ENCODE measurements at places on chromosomes 12 and 14.

DNA sequence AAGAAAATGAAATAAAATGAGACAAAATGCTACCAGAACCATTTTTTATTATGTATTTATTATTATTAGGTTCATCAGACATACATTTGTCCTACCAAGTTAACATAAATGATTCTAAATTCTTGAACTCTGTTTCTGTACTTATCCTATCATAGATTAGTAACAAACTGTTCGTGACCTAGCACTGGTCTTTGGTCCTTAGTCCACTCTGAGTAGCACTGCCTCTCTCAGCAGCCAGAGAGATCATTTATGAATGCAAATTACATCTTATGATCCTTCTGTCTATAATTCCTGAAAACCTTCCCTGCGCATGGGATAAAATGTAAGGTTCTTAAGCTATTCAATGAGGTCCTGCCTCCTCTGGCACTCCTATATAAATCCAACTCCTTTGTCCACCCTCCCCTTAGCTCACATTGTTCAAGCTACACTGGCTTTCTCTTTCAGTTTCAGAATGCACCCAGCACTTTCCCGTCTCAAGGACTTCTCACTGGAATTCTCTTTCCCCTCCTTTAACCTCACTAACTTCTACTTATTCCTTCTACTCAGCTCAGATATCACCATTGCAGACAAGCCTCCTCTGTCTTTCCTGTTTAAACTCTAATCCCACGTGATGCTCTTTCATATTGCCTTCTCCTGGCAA, 17.1 kb downstream of the PDZRN4 start:
- DNase-seq = no peak

GRCh38 chr14:29759521-29760340, 167.9 kb downstream of the PRKD1 start:
- no peak for DNase-seq

GRCh38 chr14:75025082-75025481, 22.4 kb downstream of the EIF2B2 start:
- DNase-seq = no peak

DNA sequence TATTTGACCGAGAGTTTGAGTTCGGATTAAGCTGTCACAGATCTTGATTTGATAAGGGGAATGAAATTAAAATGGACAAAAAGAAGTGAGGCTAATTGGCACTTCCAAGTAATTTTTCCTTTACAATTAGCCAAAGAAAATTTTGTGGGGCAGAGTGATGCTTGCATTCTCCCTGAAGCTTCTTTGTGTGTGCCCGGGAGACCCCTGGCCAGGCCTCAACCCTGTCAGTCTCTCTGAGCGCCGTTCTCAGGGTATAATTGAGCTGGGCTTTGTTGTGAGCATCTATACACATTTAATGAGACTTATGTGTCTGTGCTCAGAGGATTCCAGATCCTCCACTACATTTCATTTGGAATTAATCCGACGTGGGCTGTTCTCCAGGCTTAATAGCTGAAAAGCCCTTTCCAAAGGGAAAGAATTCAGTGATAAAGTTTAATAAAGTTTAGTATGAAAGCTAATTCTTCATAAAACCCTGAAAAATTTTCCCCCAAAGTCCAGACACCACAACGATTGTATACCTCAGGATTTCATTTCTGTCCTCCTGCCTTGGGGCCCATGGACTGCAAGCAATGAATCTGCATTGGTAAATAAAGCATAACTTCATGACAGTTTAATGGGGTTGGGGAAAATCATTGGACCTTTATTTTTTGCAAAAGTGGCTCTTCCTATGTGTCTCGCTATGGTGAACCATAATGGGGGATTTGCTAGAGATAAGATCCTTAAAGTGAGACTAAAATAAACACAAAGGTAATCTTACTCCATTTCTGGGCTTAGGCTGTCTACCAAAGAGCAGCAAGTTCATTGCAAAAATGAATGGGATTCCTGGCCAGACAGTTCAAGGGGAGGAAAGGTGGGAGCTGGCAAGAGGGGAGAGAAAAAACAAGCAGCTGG, 292.6 kb downstream of the C12orf75 start:
- no peak for DNase-seq

GRCh38 chr14:39393289-39393688, 38.9 kb downstream of the FBXO33 start:
- DNase-seq = no peak

- no peak for DNase-seq
Observed at GRCh38 chr12:50686976-50687375, 76.9 kb upstream of the ATF1 start.

GRCh38 chr14:92981726-92982125, 58.8 kb downstream of the CHGA start:
- DNase-seq = no peak

GRCh38 chr12:29733501-29733900, 50.2 kb downstream of the TMTC1 start:
- no peak for DNase-seq

- DNase-seq = no peak
Observed at GRCh38 chr12:47268501-47269454, 189.0 kb upstream of the AMIGO2 start.

GRCh38 chr14:83899706-83900105, 1630.2 kb upstream of the FLRT2 start:
- no peak for DNase-seq

- no peak for DNase-seq
Observed at GRCh38 chr12:51534216-51535074, 56.6 kb upstream of the SCN8A start.

- no peak for DNase-seq
Observed at GRCh38 chr12:75058228-75058627, 151.4 kb downstream of the KCNC2 start.

DNA sequence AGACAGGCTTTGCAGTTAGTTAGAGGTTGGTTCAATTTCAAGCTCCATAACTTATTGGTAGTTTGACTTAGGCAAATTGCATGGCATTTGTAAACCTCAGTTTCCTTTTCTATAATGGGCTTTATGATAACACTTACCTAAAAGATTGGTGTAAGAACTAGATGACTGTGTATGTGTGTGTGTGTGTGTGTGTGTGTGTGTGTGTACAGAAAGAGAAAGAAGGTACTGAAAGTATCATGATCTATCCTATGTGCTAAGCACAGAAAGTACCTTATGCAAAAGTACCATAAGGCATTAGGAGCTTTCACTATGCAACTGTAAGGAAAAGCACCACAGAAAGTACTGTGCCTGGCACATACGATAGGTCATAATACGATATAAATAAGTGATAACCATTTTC, 304.3 kb upstream of the KITLG start:
- DNase-seq = no peak

GRCh38 chr12:58066296-58066695, 124.9 kb downstream of the ATP23 start:
- no peak for DNase-seq

DNA sequence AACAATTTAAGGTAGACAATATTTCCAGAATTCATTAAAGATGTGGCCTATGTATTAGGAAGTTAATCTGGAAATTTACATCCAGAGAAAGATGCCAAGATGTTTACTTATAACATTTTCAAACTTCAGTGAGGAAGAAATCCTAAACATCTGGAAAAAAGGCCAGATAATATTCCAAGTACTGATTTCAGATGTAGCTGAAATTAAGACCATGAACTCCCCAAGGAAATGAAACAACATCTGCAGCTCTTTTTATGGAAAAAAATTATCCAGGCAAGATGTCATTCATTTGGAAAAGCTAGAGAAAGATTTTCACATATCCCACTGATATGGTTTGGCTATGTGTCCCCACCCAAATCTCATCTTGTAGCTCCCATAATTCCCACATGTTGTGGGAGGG, 35.0 kb downstream of the GNG2 start:
- DNase-seq = no peak

GRCh38 chr14:62957562-62957961, 87.7 kb downstream of the KCNH5 start:
- no peak for DNase-seq

GRCh38 chr12:128657378-128657777, 166.4 kb downstream of the SLC15A4 start:
- DNase-seq = no peak

DNA sequence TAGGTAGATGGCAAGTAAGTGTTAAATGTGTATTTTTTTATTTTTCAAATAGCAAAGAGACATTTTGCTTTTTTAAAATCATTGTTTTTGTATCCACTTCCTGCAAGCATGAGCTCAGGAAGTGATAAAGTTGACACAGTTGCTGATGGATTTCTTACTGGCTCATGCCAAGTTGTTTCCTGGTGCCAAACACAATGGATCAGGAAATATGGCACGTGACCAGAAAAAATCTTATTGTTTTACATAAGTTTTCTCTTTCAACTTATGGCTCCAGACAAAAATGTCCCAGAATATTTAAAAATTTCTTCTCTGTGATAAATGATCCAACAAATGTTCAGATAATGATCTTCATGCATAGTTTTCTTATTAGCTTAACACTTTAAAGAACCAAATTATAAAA, 1279.1 kb upstream of the FLRT2 start:
- DNase-seq = no peak

DNA sequence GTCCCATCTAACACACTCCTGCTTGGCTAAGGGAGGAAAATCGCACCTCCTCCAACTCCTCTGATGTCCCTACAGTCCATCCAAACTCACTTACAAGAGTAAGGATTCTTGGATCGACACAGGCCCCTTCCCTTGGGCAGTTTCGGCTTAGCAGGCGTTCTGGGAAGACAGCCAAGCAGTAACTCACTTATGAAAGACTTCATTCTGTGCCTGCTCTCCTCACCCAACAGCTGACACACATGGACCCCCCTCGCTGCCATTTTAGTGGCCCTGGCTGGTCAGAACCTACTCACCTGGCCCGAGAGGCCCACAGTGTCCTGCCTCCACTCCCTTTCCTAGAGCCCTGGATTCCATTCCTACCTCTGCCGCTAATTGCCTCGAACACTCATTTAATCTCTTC, 52.3 kb upstream of the BCL2L14 start:
- no peak for DNase-seq

GRCh38 chr12:20319366-20319765, 49.0 kb upstream of the PDE3A start:
- no peak for DNase-seq

- no peak for DNase-seq
Observed at GRCh38 chr12:65067383-65067782, 53.7 kb downstream of the WIF1 start.

DNA sequence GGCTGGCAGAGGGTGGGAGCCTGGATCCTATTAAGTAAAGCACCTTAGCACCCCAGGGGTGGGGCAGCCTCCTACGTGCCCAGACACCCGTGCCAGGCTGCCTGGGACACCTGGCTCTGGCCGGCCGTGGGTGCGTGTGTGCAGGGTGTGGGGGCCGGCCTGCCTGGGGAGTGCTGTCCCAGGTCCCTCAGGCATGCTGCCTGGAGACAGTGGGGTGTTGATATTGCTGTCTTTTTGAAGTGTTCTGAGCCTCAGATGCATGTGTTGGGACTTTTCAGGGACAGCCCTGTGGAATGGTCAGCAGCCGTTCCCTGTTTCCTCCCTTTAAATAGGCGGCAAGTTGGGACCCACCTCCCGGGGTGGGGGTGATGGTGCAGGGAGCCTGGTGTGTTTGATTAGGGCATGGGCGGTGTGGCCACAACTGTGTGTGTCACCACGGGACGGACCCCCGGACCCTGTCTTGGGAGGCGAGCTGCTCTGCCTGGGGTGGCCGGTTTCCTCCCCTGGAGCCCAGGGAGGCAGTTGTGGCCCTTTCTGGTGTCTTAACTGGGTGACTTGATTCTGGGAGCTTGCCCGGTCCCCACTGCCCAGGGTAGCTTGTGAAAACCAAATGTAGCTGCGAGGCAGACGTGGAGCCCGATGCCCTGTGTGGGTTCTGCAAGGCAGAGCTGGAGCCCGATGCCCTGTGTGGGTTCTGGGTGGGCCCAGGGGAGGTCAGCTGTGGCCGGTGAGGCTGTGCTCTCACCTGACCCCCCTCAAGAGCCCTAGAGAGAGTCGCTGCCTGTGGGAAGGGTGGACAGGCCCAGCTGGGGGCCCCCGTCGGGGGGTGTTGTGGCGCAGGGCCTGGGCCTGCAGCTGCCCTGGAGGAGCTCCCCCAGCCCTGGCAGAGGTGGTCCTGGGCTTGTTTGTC, 8.2 kb downstream of the ULK1 start:
- no peak for DNase-seq

- no peak for DNase-seq
Observed at GRCh38 chr14:25944020-25944419, 653.8 kb downstream of the NOVA1 start.

GRCh38 chr14:104287301-104288009, 149.1 kb downstream of the KIF26A start:
- DNase-seq = no peak

DNA sequence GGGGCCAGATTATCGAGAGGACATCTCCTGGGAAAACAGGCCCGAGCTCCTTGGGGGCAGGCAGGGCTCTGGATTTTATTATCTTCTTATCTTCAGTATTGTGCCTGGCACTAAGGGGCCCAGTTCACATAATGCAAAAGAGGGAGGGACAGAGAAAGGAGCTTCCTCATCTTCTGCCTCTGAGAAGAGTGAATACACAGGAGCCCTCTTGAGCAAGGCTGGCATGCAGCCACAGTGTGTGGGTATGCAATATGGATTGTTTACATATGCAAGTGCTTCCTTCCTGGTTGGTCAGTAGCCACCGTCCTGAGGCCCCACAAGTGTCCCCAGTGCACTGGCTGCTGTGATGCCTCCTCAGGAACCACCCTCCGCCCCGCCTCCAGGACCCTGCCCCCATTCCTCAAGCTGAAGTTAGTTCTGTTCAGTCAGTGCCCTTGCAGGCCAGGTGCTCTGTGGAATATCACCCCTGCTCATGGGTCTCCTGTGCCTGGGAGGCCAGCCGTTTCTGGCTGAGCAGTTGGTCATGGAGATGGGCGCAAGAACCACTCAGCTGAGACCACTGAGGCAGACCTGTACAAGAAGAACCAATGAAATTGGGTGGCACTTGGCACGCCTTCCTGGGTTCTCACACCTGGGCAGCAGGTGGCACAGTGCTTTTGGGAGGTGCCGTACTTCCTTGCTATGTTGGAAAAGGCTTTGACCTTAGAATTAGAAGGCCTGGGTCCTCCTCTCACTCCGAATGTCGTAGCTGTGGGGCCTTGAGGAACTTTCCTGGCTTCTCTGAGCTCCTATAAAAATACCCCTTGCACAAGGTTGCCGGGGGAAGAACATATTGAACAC, 35.1 kb upstream of the ACTN1 start:
- no peak for DNase-seq

DNA sequence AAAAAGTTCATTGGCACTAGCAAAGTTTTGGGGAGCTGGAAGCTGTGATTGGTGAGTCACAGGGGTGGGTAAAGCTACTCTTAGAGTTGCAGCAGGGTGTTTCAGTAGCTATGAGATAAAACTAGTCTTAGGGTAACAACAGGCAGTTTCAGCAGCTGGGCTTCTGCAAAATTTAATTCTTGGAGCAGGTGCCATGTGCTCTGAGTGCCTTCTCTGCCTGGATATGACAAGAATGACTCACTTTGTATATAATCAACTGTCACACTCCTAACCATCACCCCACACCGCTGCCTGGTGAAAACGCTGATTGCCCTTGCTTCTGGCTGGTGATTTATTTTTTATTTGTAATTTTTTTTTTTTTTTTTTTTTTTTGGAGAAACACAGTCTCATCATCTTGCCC, 10.5 kb upstream of the PLBD2 start:
- DNase-seq = no peak

GRCh38 chr12:116157845-116158267, 119.6 kb downstream of the MED13L start:
- DNase-seq = no peak

- no peak for DNase-seq
Observed at GRCh38 chr12:22014783-22015144, 31.3 kb upstream of the CMAS start.

GRCh38 chr12:1272142-1272541, 281.1 kb downstream of the ERC1 start:
- DNase-seq = no peak
